ENCODE measurements at places on chromosomes 4 and X.

DNA sequence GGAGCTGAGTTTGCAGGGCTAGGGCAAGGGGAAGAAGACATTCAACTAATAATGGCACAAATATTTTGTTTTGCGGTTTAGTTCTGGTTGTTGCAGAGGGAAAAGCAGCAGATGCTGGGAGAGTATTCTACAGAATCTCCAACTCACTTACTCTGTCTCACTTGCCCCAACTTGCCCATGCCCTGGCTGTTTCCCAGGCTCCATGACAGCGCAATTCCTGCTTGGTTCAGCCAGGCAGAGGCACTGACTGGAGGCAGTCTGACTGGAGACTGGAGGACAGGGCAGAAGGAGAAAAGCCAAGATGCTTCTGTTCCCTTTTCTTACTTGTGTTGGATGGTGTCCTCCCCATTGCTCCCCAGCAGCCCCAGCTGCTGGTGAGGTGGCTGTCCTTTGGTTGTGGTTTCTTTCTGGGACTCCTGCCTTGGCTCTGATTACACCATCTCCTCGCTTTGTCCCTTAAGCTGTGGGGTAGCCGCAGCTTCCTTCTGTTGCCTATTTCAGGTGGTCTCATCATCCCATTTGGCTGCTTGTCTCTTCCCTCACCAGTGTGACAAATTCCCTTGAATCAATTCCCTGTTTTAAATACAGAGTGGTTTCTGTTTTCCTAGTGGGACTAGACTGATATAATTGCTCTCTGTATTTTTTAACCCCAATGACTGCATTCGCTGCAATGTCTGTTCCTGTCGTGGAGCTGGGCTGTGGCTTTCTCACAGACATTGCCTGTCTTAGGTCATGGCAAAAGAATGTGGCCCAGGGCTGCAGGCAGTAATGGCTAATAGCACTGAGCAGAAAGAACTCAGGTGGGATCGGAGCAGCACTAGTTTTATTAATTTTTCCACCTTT is 24.2 kb upstream of the RASL11B start:
- no peak overlapping the region for H3K27ac ChIP-seq
- peaks cover 2% of the 10 kb centered on the region for H3K27me3 ChIP-seq
- no peaks in the 10 kb centered on the region for H3K36me3 ChIP-seq

DNA sequence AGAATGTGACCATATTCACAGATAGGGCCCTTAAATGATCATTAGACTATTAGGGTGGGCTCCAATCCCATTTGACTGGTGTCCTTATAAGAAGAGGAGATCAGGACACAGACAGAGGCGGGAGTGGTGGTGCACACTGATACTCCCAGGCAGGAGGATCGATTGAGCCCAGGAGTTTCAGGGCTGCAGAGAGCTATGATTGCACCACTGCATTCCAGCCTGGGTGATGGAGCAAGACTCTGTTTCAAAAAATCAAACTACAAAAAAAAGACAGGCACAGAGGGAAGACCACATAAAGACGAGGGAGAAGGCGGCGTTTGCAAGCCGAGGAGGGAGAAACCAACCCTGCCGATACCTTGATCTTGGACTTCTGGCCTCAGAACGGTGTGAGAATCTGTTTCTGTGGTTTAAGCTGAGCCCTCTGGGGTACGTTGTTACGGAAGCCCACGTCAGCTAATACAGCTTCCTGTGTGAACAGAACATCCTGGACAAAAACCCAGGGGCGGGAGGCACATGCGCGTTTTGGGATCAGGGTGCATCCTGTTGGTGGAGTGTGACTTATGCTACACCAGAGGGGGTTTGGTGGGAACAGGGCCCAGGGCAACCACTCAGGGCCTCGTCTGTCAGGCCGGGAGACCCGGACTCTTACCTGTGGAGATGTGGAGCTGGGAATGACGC is 211.8 kb upstream of the PSAPL1 start:
- H3K36me3 ChIP-seq = no peaks in the 10 kb centered on the region
- H3K4me3 ChIP-seq = no peak overlapping the region
- H3K27me3 ChIP-seq = peaks cover 19% of the 10 kb centered on the region
- peaks cover 2% of the 10 kb centered on the region for H3K4me1 ChIP-seq
- no peak for DNase-seq

- no peak overlapping the region for H3K4me3 ChIP-seq
- no peak for DNase-seq
- H3K27me3 ChIP-seq = no peaks in the 10 kb centered on the region
- H3K27ac ChIP-seq = no peak overlapping the region
- no peaks in the 10 kb centered on the region for H3K36me3 ChIP-seq
- no peaks in the 10 kb centered on the region for H3K4me1 ChIP-seq
These were observed 32.9 kb upstream of the DSPP start for GRCh38 chr4:87575408-87575807.

DNA sequence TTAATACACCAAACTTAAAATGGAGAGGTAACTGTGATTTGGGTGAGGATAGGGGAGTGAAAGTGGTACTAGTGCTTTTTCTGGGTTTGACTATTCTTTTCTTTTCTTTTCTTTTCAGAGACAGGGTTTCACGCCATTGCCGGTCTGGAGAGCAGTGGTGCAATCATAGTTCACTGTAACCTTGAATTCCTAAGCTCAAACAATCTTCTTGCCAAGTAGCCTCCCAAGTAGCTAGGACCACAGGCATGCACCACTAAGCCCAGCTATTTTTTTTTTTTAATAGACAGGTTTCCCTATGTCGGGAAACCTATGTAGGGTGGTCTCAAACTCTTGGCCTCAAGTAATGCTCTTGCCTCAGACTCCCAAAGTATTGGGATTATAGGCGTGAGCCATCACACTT is 3.0 kb upstream of the ARMCX4 start:
- H3K36me3 ChIP-seq = peaks cover 3% of the 10 kb centered on the region
- H3K4me3 ChIP-seq = no peak overlapping the region
- no peak for DNase-seq
- H3K27ac ChIP-seq = no peak overlapping the region
- H3K4me1 ChIP-seq = peaks cover 12% of the 10 kb centered on the region

GRCh38 chrX:133586443-133586842 is 171.2 kb upstream of the GPC4 start:
- H3K4me1 ChIP-seq = no peaks in the 10 kb centered on the region
- H3K36me3 ChIP-seq = no peaks in the 10 kb centered on the region
- DNase-seq = no peak
- H3K4me3 ChIP-seq = no peak overlapping the region

DNA sequence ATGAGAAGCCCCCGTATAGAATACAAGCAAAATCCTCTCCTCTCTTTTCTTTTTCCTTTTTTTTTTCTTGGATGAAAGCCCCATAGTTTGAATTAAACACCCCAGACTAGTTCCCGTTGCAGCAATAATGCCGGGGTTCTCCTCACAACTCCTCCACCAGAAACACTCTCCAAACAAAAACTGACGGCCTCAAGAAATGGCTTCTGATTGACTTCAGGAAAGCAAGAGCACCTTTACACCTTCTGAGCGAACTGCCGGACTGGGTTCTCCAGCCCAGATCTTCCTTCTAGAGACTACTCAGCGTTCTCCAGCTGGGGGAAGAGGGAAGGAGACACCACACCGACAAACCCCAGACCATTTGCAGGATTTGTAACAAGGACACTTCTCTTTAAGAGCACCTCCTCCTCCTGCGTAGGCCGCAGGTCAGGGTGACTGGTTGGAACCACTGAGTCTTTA is 4.0 kb downstream of the HAND2 start:
- H3K4me1 ChIP-seq = peaks cover 55% of the 10 kb centered on the region
- DNase-seq = no peak
- H3K36me3 ChIP-seq = peaks cover 8% of the 10 kb centered on the region
- peak overlapping the region; percentile 77 for H3K4me3 ChIP-seq
